ENCODE measurements at places on chromosomes 2 and 18. TPM values are rescaled to one million over a fixed set of nuclear protein-coding genes. Genes with fewer than 3 reads are reported as not detected.

DNA sequence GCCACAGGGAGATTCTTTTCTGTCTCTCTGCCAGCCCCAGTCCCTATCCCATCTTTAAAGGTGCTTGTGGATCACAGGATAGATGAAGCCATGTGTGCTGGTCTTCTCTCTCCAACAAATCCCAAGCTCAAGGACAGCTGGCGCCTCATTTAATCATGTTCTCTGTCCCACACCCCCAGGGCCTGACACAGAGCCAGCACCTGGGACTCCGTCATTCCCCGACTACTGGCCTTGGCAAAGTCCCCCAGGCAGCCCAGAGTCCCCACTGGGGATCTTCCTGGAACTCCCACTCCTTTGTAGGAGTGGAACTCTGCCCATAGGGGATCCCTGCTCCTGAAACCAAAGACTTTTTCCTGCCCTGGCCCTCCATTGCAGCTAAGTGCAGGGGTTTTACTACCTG, 60.8 kb downstream of the MTHFD2 start:
- DNase-seq = no peak

Gene SPAG16
- 63.2 TPM for total RNA-seq

DNA sequence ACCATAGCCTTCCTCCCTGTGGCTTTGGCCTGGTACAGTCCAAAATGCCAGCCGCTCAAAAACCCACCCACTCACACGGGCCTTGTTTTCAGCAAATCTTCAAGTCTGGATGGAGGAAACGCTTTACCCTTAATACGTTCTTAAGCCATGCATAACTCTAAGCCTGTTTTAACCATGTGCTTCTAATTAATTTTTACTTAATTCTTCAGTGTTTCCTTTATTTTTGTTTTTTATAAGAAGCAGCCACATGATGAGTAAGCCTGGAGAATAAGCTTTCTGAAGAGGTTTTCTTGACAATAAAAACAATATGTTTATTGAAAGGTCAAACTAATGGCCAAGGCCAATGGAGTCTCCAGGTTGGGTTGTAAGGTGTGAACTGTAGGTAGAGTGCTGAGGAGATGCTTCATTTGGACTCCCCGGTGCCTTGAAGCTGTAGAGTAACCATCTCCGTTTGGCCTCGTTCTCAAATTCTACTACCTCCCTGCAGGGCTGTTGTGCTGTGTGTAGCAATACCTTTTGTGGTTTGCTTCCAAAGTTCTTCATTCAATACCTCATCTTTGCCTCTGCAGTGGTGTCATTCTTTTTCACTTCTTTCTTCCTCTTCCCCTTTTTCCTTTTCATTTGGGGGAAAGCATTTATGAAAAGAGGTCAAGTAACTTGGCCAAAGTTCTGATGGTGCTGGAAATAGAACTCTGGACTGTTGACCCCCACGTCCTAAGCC, 113.7 kb downstream of the PRKCE start:
- DNase-seq = no peak

- no peak for DNase-seq
These were observed 22.7 kb downstream of the MGAT5 start for GRCh38 chr2:134276381-134277172.

Measured in ureter (tissue), 1 donor.